ENCODE measurements at places on chromosomes 3 and 15.
A peak's percentile ranks its signal among the peaks of the same experiment; 100 is the strongest.

GRCh38 chr3:157354722-157355121 lies 81.9 kb upstream of the PTX3 start:
- DNase-seq, result no peak

DNA sequence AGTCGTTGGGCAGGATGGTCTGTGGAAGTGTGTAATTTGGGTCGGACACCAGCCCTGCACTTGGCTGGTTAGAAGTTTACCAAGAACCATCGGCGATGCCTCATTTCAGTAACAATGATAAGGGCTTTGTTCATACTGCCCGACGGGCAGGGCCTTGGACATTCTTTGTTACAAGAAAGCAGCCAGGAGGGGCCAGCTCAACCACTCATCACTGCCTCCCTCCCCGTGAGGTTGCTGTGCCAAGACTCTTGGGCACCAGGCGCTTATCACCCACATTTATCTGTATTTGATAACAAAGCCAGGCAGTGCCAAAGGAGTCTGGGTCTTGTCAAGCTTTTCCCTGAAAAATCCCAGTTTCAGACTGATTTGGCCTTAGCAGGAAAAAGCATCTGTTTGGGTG lies 235.0 kb downstream of the ADAMTS17 start:
- peak; percentile 28 for DNase-seq

DNA sequence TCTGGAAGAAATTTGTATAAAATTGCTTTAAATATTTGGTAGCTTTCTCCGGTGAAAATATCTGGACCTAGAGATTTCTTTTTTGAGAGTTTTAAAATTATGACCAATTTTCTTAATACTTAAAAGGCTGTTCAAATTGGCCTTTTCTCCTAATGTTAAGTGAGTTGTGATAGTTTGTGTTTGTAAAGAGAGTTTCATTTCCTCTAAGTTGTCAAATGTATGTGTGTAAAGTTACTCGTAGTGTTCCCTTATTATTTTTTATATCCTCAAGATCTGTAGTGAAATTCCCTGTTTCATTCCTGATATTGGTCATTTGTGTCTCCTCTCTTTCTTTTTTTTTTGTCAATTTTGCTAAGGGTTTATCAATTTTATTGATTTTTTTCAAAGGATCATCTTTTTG lies 92.6 kb upstream of the CTNNB1 start:
- no peak for DNase-seq

- DNase-seq, result no peak
Measured at GRCh38 chr3:101249522-101249921, 70.9 kb downstream of the IMPG2 start.

- DNase-seq, result no peak
Measured at GRCh38 chr3:122230174-122230573, 46.7 kb downstream of the CASR start.

- no peak for DNase-seq
Measured at GRCh38 chr3:191393146-191393545, 62.8 kb upstream of the UTS2B start.

DNA sequence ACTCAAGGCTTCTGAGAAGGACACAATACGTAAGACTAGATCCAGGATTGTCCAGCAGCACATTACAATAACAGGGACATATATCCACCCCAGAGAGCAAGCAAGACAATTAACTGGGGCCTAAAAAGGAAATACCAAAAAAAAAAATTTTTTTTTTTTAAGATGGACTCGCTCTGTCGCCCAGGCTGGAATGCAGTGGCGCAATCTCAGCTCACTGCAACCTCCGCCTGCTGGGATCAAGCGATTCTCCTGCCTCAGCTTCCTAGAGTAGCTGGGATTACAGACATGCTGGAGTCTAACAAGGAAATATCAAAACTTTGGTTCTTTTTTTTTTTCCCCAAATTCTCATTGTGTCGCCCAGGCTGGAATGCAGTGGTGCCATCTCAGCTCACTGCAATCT lies 28.8 kb upstream of the IMPDH2 start:
- no peak for DNase-seq

- DNase-seq, result no peak
Measured at GRCh38 chr3:64918989-64919388, 231.2 kb upstream of the ADAMTS9 start.

DNA sequence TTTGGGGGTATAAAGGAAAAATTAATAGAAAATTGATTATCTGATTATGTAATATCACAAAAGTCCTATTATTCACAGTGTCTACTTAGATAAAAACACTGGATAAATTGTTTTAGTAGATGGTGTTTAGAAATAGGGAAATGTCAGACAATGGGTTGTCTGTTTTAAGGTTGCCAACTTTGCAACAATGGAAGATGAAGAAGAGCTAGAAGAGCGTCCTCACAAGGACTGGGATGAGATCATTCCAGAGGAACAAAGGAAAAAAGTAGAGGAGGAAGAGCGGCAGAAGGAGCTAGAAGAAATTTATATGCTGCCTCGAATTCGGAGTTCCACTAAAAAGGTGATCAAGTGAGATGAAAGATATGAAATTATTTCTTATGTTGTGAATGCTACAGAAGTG lies 84.0 kb downstream of the CHD2 start:
- DNase-seq, result no peak

DNA sequence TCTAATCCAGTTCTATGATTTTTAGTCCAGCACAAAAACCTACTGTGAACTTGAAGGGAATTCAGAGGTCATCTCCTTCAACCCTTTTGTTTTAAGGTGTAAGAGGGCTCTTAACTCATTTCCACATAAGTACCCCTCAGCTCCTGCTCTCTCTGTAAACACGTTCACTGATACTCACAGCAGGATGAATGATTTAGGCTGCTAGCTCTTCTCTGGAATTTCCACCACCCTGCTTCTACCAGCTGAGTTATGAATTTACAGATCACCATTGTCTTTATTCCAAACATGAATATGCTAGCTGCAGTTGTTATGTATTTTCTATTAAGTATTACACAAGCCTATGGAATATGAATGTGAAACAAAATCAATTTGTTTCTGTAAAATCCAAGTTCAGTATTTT lies 101.3 kb upstream of the NANOGP8 start:
- no peak for DNase-seq

GRCh38 chr3:191300422-191300821 lies 28.8 kb upstream of the CCDC50 start:
- DNase-seq, result no peak

GRCh38 chr15:90744759-90745402 lies 27.7 kb downstream of the BLM start:
- DNase-seq, result no peak

- no peak for DNase-seq
Measured at GRCh38 chr3:155032918-155033317, 47.2 kb upstream of the MME start.

DNA sequence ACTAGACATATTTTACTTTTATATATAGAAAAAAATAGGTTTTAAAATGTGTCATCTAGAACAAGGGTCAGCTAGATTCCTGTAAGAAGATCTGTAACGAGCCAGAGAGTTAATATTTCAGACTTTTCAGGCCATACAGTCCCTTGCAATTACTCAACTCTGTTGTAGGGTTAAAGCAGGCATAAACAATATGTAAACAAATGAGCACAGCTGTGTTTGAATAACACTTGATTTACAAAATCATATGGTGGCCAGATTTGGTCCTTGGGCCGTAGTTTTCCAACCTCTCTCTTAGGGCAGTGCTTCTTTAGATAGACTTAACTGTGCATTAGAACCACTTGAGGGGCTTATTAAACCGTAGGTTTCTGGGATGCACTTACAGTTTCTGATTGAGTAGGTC lies 19.6 kb downstream of the LRRC57 start:
- DNase-seq, result no peak

GRCh38 chr15:52683580-52683979 lies 4.4 kb upstream of the ATOSA start:
- DNase-seq, result no peak

- no peak for DNase-seq
Measured at GRCh38 chr15:30922480-30923311, 19.0 kb downstream of the FAN1 start.

DNA sequence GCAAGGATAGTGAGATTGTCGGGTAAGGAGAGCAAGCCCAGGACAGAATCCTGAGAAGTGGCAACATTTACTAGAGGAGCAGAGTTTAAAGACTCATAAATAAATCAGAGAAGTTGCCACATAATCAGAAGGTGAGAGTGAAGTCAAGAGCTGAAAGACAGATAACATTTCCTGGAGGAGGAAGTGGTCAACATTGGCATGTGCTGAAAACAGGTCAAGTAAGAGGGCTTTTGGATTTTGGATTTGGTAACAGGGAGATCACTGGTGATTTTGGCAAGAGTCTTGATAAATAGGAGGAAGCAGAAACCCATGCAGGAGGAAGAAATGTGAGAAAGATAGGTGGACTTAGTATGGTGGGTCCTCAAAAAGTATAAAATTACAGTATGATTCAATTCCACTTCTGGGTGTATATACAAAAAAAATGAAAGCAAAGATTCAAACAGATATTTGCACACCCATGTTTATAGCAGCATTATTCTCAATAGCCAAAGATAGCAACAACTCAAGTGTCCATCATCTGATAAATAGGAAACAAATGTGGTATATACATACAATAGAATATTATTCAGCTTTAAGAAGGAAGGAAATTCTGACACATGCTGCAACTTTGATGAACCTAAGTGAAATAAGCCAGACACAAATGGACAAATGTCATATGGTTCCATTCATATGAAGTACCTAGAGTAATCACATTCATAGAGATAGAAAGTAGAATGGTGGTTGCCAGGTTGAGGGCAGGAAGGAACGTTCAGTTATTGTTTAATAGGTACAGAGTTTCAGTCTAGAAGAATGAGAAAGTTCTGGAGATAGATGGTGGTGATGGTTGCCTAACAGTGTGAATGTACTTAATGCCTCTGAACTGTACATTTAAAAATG lies 27.3 kb upstream of the MBNL1 start:
- no peak for DNase-seq

DNA sequence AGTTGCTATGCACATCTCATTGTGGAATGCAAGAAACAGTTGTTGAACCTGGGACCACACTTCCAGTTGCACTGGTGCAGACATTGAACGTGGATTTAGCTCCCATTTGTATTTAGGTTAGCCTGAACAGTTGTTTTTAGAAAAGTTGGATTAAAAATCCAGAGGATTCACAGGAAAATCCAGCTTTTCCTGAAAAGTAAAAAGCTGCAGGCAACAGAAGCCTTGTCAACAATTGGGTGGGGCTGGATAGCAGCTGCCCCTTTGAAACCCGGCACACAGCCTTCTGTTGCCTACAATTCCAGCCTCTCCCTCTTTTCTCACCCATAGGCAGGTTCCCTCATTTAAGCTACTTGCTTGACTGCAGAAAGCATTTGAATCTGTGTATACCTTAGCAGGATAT lies 165.3 kb upstream of the TBL1XR1 start:
- DNase-seq, result no peak

- no peak for DNase-seq
Measured at GRCh38 chr3:127690823-127691452, 18.2 kb downstream of the ABTB1 start.

DNA sequence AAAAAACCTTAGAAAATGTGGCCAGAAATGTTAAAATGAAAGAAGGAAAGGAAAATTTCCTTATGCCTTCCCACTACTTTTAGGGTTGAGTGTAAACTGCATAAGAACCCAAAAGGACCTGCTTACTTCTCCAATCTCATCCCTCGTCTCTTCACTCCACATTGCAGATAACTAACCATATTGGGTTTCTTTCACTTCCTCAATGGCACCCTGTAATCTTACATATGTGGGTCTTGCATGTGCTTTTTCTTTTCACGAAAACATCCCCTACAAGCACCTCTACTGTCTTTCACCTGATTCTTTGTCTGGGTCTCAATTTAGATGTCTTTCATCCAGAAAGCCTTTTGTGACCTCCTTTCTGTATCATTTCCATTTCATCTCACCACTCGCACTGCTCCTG lies 23.1 kb downstream of the EOMES start:
- DNase-seq, result no peak

DNA sequence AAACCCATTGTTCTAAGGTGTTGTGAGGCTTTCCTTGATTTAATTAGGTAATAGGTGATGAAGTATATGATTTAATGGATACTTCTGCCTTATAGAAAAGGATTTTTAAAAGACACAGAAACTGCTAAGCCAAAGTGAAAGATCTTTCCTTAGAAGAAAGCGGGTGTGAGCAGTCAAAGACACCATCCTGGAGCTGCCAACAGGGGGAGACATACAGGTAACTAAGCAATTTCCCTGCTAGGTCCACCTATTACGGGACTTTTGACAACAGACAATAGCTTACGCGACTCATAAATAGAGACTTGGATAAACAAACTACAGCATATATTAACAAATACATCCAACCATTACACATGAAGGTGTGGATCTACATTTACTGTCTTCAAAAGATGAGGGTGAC lies 669.5 kb downstream of the SQOR start:
- no peak for DNase-seq

DNA sequence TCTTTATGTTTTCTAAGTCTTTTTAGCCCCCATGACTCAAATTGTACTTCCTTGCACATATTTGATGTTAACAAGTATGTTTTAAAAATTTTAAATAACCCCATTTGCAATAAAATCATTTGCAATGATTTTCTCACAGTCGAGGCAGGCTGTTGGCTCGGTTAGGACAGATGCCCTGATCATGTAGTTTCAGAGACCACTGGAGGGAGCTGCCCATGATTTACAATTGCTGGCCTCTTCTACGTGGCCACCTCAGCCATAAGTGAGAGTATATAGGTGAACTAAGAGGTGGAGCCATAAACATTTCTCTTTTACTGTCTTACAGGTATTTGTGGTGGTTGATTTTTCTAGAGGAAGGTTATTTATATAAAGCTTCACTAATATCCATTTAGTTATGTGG lies 1.7 kb downstream of the DTWD1 start:
- DNase-seq, result no peak

DNA sequence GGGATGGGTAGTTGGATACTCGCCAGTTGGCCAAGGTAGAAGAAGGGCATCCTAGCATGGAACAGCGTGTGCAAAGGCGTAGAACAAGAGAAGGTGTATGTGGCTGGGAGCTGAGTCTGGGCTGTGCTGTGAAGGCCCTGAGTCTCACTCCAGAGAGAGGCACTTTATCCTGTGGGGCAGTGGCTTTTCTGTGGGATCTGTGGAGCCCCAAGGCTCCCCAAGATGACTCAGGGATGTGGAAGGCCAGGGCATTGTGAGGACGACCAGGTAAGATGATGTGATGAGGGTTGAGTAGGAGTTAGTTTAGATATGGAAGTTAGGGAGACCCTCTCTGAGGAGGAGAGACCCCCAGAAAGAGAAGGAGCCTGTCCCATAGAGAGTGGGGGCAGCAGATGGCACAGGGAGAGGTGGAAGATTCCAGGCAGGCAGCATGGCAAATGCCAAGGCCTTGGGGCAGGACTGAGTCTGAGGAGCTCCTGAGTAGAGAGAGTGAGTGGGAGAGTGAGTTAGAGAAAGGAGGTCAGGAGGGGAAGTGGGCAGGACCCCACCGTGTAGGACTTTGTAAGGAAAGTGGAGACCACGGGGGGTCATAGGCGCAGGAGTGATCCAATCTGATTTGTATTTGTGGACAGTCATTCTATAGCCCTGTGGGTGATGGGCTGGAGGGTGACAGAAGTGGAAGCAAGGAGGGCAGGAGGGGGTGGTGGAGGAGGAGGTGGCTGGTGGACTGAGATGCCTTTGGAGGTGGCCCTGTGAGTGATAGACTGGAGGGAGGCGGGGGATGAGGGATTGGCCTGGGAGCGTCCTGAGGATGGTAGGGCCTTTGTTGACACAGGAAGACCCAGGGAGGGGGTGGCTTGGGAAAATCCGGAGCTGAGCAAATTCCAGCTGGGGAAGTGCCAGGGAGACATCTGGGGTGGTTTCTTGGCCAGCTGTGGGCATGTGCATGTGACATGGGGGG lies 50.3 kb downstream of the FBLN2 start:
- no peak for DNase-seq
